T-helper 9 cell (primary cell): ENCODE measurements at places on chromosomes 3 and 15.

- DNase-seq = no peak
Measured at GRCh38 chr3:103440539-103441203, 1005.9 kb downstream of the ZPLD1 start.

DNA sequence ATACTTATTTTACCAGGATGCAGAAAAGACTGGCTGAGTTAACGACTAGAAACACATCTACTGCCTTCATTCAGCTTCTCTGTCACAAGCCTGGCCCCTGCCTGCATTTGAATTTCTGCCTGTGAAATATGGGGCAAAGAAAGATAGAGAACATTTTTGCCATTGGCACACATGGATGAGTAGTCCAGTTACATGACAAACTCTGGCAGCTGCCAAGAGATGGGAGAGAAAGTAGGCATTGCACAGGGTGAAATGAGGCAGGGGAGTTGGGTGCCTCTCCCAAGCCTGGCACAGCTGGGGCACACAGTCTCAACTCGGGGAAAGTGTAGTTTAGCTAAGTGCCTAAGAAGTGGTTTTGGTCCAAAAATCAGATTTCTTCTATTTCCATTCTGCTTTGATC, 24.0 kb downstream of the ANXA2 start:
- DNase-seq = no peak

- no peak for DNase-seq
Measured at GRCh38 chr15:42858999-42859789, 61.4 kb downstream of the TTBK2 start.

GRCh38 chr15:51842852-51843737, 13.6 kb downstream of the TMOD3 start:
- no peak for DNase-seq

DNA sequence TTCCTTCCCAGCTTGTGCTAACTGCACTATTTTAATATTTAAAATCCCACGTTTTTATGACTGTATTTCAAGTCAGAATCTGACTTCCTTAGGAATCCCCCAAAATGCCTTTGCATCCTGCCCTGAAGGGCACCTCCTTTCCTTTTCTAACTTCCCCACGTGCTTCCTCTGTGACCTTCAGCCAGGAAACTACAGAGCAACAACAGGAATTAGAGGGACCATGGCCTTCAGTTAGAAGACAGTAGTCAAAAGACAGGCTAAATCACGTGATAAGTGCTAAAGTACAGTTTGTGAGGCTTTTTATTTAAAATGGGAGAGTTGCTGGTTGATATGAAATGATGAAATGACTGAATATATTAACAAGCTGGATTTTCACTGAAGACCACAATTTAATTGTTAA, 11.8 kb upstream of the ABHD10 start:
- no peak for DNase-seq

GRCh38 chr3:112124907-112125607, 8.0 kb downstream of the GCSAM start:
- DNase-seq = no peak

GRCh38 chr15:85890620-85890980, 95.9 kb upstream of the KLHL25 start:
- no peak for DNase-seq

- no peak for DNase-seq
Measured at GRCh38 chr3:127354761-127355160, 66.9 kb upstream of the PRR20G start.

GRCh38 chr3:116246406-116246980, 198.8 kb downstream of the LSAMP start:
- DNase-seq = no peak

DNA sequence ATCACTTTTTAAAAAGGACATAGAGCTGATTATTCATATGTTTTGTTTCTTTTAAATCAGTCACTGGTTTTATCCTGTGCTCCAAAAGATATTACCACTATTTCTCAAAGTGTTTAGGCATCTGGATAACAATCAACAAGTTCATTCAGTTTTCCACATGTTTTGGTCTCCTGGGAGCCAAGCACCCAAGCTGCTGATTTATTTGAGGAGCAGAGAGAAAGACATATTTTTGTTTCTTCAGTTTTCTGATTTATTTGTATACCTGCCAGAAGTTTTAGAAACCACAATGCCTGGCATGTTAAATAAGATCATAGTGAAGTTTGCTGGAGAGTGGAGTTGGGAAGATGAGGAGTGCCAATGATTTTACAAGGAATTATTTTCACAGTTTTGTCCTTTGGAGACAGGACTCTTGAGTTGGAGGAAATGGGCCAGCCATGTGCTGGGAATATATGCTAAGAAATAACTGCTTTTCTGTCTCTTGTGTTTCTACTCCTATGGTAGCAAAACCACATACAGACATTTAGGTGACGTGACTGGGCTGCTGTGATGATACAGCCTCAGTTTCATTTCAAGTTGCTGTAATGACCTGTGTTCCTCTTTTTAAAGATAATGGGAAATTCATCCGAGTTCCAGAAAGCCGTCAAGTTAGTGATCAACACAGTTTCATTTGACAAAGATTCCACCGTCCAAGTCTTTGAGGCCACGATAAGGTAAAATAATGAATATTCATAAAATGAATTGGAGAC, 11.7 kb downstream of the EDEM1 start:
- DNase-seq = no peak

DNA sequence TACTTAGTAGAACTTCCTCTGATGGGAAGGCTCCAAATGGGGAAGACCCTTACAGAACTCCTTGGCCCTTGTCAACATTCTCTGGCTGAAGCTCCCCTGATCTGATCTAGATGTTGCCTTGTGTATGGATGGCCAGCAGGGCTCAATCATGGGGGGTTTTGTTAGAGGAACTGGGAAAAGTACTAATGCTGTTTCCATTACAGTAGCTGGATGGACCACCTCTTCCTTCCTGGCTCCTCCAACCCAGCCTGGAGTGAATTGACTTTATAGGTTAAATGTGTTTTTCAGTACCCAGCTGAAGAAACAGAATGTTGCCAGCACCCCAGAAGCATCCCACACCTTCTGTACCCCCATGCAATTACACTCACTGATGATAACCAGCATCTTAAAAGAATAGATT, 22.7 kb upstream of the CLEC3B start:
- DNase-seq = no peak

DNA sequence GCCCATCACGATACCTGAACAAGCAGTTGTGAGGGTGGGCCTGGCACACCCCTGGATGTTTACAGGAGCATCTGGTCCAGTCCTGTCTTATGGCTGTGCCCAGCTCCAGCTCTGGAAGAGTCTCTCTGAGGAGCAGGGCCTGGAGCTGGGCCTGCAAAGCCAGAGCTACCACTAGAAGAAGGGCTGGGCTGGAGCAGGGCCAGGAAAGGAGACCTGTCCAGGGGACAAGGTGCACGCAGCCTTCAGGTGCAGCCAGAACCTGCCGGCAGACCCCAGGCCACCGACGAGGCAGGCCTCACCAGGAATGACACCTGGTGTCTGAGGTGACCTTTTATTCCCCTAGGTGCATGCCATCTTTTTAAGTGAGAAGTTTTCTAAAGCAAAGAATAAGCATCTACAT, 8.4 kb upstream of the BCL2L10 start:
- no peak for DNase-seq

DNA sequence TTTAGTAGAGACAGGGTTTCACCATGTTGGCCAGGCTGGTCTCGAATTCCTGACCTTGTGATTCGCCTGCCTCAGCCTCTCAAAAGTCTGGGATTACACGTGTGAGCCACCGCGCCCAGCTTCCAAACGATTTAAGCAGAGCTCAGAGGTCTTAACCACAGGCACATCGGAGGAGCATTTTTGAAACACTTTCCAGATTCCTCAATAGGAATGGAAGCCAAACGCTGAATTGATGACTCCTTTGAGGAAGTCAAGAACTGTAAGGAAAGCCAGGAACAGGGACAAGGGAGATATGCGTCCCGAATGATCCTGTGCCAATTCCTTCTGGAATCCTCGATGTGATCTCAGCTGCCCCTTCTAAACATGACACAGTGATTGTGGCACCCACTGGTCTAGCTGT, 40.0 kb downstream of the TRH start:
- no peak for DNase-seq

DNA sequence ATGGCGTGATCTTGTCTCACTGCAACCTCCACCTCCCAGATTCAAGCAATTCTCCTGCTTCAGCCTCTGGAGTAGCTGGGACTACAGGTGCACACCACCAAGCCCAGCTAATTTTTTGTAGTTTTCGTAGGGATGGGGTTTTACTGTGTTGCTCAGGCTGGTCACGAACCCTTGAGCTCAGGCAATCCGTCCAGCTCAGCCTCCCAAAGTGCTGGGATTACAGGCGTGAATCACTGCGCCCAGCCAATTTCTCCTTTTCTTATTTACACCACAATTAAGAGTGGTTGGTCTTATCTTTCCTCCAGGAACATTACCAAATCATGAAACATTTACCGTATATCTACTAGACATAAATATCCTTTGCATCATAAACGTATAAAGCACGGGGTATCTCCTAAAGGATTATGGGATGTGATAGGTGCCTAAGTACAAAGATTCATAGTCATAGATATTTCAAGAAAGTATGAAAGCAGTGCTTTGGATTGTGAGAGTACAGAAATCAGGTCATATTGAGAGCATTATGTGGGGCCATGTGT, 194.5 kb downstream of the RBMS3 start:
- DNase-seq = no peak

- no peak for DNase-seq
Measured at GRCh38 chr15:26634319-26634718, 138.5 kb downstream of the GABRB3 start.

DNA sequence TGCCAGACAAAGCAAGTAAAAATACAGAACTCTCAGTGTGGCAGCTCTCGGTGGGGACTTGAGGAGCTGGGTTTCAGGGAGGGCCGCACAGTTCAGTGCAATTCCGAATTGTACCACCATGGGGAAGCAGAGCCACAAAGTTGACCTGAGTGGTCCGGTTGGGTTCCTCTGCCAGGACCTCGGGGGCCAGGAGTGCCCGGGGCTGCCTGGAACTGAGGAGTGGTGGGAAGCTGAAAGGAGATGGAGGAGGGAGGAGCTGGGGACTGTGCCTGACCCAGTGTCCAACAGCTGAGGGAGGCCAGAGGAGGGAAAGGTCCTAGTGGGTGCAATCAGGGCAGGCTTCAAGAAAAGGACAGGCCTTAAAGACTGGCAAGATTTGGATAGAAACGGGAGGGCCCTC, 32.2 kb upstream of the TRH start:
- DNase-seq = no peak

GRCh38 chr15:55237219-55238130, 40.7 kb upstream of the RSL24D1 start:
- DNase-seq = no peak

DNA sequence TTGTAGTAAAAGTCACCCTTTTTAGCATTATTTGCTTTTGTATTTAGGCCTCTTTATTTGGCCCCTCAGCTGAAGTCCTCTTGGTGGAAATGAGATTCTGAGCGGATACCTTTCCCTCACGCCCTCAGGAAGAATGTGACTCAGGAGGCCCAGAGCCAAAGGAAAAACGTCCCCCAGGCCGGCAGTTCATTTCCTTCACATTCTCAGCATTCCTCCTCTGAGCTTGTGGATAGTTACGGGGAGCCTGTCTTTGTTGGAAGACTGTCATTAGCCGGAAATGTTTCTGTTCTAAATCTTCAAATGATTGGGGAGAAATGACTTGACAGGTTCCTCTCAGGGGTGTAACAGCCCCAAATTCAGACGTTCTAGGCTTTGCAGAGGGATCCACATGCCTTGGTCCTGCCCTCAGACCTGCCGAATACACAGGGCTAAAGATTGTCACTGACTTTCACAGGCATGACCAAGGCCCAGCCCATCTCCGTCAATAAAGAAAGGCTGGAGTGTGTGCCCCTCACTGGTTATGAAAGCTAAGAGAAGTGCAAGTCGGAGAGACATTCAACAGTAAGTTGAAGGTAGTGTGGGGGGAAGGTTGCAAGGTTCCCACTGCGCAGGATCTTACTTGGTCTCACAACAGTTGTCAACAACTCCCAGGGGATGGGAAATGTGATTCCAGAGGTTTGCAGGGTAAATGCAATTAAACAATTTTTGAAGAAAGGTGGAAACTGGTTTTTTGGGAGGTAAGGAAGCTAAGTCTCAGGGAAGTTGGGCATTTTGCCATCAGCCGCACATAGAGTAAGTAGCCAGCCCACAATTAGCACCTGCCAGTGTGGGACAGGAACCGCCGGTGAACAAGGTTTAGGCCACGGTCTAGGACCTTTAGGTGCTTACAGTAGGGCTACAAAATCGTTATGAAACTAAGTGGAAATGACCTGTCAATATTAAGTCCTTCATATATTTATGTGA, 39.7 kb upstream of the MYZAP start:
- DNase-seq = no peak

DNA sequence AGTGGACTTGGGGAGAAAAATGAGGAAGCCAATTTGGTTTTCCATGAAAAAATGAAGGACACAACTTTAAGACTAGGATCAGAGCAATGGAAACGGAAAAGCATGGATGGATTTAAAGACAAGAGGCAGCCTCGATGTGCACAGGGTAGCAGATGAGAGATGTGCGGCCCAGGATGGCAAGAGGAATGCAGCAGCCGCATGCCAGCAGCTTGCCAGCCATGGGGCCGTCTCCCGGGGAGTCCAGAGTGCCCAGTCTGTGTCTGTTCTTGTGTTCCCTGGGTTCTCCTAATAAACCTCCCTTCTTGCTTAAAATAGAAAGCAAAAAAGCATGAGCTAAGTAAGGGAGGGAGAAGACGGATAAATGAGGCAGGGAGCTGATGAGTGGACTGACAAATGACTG, 68.0 kb upstream of the IQSEC1 start:
- no peak for DNase-seq

GRCh38 chr15:96312641-96313335, 17.7 kb upstream of the NR2F2 start:
- no peak for DNase-seq

DNA sequence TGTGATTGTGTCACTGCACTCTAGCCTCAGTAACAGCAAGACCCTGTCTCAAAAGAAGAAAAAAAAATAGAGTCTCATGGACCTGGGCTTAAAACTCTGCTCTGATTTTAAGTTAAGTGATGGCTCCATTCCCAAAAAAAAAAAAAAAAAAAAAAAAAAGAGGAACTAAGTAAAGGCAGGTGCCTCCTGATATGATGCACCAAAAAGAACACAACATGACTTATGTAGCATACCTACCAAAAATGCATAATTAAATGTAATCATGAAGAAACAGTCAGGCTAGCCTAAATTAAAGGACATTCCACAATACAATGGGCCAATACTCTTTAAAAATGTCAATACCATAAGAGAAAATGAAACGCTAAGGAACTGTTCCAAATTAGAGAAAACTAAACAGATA, 5.4 kb upstream of the IREB2 start:
- DNase-seq = no peak

DNA sequence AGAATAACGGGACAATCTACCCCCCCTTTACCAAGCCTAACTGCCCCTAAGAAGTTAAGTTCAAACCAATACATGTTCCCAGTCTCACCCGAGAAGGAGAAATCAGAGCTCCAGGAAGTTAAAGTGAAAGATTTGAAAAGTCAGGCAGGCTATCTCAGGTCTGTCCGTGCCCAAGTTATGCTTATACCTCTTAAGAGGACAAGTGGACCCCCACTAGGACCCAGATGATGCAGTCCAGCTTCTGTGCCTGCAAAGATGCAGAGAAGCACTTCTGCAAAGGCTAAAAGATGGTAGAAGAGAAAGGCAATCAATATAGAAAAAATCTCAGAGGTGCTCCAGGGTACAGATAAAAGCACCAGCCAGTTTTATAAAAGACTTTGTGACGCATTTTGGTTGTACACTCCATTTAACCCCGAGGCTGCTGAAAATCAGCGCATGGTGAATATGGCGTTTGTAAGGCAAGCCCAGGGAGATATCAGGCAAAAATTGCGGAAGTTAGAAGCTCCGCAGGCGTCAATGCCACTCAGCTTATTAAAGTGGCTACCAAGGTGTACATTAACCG, 9.8 kb upstream of the SLC9C1 start:
- DNase-seq = no peak
